ENCODE measurements at places on chromosomes 12 and 14.
A peak's percentile ranks its signal among the peaks of the same experiment; 100 is the strongest.

GRCh38 chr14:69941768-69942742 is 62.8 kb downstream of the SMOC1 start:
- no peak for DNase-seq

DNA sequence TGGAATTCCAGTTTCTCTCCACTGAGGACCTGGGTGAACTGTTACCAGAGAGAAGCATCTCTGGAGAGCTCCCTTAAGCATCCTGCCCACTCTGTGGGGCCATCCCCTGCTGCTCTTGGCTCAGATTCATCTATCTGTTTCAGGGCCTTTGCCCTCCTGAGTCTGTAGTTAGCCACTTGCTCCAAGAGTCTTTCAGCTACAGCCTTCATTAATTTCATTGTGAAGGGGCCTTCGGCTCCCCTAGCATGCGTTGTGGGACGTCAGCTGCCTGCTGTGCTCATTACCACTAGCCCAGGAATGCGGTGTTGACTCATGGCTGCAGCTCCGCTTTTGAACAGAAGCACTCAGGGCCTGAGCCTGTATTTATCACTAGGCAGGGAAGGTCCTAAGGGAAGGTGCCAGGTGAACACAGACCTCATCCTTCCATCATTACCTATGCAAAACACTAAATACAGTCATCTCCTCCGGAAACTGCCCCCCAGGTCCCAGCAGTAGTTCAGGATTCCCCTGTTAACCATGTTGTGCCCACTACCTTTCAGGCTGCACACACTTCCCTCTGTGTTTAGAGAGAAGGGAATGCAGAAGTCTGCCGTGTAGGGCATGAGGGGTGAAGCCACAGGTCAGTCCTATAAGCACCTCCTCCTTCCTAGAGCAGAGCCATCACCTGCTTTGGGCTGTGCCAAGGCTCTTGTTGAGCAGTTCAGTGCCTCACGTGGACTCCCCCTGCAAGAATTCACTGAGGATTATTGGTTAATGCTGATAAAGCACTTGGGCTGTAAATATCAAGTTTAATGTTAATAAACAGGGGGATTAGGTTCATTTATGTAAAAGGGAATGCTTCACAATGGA is 191.4 kb downstream of the CACNA1C start:
- DNase-seq = no peak

DNA sequence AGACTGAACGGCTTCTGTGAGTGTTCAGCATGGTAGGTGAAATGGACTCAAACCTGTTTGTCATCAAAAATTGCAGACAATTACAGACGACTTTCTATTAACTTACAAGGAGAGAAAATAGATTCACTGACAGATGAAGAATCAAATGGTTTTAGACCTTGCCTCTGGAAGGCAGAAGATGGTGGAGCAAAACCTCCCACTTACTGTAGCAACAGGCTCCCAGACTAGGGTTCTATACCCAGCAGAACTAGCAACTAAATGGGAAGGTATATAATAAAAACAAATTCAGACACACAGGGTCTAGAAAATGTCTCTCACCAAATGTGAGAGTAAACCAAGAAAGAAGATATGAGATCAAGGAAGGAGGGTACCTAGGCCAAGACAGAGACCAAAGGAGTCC is 36.8 kb downstream of the RNF34 start:
- no peak for DNase-seq

GRCh38 chr14:64659366-64659765 is 44.9 kb upstream of the PLEKHG3 start:
- no peak for DNase-seq

- DNase-seq = no peak
Observed at GRCh38 chr12:94879542-94879941, 124.0 kb downstream of the NDUFA12 start.

GRCh38 chr12:4862809-4863208 is 46.9 kb upstream of the KCNA1 start:
- no peak for DNase-seq

- no peak for DNase-seq
Observed at GRCh38 chr12:51868821-51869495, 18.9 kb upstream of the ANKRD33 start.

GRCh38 chr14:45838597-45838996 is 585.6 kb upstream of the MIS18BP1 start:
- no peak for DNase-seq

DNA sequence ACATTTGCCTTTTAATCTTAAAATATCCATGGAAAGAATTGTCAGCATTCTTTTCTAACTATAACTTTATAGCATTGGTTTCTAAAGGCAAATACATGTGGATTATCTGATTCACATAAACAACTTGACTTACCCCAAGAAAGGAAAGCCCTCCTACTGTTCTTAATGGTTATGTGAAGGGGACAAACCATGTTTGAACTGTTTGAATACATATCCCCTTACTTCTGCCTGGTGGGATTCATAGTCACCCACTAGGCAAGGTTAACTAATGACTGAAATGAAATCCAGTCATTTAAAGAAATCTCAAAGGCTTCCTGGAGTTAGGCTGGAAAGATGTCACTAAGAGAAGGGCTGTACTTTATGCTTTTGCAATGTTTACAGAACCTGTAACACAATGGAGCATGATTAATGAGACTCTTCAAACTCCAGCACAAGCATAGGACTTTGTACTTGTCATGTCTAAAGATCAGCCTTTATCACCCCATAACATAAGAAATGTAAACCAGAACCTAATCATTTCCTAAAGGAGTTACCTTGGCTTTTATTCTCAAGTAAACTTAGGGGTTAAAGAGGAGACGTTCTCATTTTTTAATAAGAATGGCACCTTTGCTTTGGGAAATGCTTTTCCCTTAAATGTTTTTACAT is 10.2 kb upstream of the FLRT2 start:
- no peak for DNase-seq

- DNase-seq = no peak
Observed at GRCh38 chr12:55820679-55821078, 2.8 kb downstream of the ORMDL2 start.

GRCh38 chr14:87000081-87000480 is 992.9 kb downstream of the GALC start:
- DNase-seq = no peak

- no peak for DNase-seq
Observed at GRCh38 chr12:46266382-46266791, 2.5 kb downstream of the SLC38A1 start.

DNA sequence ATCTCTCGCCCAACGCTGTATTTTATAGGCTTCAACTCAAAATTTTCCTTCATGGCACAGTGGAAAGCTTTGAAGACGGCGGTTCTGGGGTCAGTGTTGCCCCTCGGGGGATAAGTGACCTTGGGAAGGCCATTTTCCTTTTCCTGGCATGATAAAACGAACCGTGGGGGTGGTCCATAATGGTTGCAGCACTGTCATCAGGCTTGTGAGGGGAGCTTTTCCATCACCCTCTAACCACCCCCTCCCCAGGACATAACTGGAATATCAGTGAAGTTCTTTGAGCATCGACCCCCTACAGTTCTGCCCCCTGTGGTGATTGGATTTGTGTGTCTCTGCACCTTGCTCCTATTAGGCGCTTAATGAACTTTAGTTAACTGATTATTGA is 16.0 kb downstream of the FOS start:
- no peak for DNase-seq

DNA sequence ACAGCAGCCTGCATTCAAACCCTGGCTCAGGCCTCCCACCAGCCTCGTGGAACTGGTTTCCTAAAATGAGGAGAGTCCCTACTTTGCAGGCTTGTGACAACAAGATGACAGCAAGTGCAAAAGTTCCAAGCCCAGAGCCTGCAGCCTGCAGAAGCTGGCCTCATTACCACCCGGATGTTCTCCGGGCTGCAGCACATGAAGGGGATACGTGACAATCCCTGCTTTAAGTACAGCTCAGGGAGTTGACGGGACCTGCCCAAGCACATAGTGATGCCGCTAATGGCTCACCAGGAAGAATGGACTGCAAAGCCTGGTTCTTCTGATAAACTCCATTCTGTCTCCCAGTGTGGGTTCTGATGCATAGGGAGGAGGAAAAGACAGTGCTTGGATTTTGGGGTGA is 15.0 kb downstream of the SSH1 start:
- DNase-seq = no peak

DNA sequence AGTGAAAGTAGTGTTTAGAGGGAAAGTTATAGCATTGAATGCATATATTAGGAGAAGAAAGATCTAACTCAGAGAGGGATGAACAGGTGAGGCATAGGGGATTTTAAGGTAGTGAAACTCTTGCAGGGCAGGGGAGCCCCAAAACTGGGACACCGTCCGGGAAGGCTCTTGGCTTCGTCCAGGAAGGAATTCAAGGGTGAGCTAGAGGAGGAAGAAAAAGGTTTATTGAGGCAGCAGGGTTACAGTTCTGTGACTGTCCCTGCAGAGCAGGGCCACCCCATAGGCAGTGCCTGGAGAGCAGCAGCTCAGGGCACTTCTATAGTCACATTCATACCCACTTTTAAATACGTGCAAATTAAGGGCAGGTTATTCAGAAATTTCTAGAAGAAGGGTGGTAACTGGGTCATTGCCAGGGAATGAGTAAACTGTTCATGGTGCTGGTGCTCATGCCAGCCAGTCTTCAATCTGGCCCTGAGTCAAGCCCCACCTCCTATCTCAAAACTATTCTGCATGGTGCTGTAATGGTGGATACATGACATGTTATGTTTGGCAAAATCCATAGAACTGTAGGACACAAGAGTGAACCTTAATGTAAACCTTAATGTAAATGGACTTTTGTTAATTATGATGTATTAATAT is 1.2 kb upstream of the OAS1 start:
- DNase-seq = no peak

DNA sequence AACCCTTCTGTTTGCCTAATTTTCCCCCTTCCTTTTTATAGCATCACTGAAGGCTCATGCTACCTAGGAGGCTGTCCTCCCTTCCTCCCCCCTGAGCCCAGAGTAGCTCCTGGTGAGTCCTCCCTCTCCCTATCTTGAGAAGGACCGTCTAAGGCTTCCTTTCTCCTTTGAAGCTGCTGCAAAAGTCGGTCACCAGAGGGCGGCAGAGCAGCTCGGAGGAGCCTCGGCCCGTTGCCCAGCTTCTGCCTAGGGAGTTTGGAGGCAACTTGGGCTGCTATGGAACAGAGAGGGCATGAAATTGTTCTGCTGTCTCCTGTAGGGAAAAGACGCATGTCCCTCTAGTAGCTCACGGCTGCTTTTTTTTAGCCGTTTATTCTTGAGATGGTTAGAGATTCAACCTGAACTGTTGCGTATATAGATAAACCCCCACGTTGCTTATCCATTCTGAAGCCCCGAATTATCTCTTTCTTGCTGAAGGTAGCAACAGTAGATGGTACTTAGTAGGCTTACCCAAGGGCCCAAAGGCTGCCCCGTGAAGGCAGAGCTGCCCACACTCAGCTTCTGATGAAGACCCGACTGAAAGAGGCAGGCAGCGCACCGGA is 5.7 kb downstream of the WNT5B start:
- DNase-seq = peak; percentile 63

DNA sequence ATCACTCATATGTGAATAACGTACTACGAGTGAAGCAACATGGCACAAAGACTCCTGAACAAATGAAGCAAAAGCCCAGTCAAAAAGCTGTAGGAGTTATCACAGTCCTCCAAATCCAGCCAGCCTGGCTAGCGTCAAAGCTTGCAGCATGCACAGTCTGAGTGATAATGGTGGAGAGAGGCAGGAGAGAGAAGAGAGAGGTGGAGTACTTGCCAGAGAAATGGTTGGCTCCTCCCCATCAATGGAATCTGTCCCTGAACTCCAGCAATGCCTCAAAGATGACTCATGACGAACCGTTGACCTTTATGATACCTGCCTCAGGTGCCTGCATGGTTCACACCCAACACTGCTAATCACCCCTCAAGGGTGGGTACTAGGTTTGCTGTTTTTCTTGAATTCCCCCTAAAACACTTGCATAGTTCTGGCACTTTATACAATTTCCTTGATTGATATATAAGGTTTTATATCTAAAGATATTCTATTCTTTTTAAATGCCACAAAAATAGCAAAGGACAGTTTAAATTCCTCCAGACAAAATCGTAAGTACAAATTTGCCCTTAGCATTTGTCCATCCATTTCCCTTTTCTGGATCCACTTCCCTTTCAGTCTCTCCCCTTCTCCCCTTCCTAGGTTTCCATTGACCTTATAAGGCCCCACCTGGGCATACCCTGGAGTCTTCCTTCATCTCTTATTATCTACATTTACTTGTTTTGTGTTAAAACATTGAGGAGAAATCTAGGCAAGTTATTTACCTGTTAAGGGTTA is 10.2 kb downstream of the ARHGDIB start:
- DNase-seq = no peak

DNA sequence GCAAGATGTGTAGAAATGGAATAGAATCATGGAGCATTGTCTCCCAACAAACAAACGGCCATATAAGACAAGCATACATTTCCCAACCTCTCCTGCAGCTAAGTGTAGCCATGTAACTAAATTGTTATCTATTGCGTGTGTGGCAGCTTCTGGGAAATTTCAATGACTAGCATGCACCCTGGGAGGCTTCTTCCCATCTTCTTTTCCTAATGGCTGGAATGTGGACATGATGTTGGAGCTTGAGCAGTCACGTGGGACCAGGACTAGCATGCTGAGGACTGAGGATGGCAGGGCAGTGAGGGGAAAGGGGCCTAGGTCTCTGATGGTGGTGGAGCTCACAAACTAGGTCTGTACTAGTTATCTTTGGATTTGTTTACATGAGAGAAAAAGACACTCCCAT is 21.7 kb upstream of the CTDSP2 start:
- DNase-seq = no peak

- DNase-seq = no peak
Observed at GRCh38 chr14:50333014-50333509, 20.9 kb downstream of the DMAC2L start.

- no peak for DNase-seq
Observed at GRCh38 chr12:90338365-90338764, 616.6 kb downstream of the CCER1 start.

GRCh38 chr12:131102991-131103668 is 149.4 kb downstream of the ADGRD1 start:
- DNase-seq = peak; percentile 5

All from omental fat pad (tissue), 4 donors.